RPMI7951 (cell line): ENCODE measurements at places on chromosomes 6 and 20. TPM values are rescaled to one million over a fixed set of nuclear protein-coding genes. Genes with fewer than 3 reads are reported as not detected.

Gene BPIFB2
- not detected in 2 replicates for total RNA-seq

Gene TMEM244
- total RNA-seq: 2.5 and 4.2 TPM in 2 replicates

Gene ZFP57
- total RNA-seq: not detected in 2 replicates

Gene CPNE5
- total RNA-seq: not detected in 2 replicates

Gene HSPA12B
- total RNA-seq: not detected in 2 replicates

Gene C6orf58
- not detected in 2 replicates for total RNA-seq

Gene IRAK1BP1
- total RNA-seq: 5.3 and 5.4 TPM in 2 replicates

Gene LIN28B
- 0.24 and 0.29 TPM in 2 replicates for total RNA-seq

Gene ULBP1
- 0.20 and 0.36 TPM in 2 replicates for total RNA-seq
